Muscle of arm (tissue), 14 donors: ENCODE measurements at places on chromosomes 6 and 20.

GRCh38 chr6:141464896-141465295, 667.8 kb upstream of the GJE1 start:
- no peak for DNase-seq

- DNase-seq: no peak
Observed at GRCh38 chr6:91539456-91539855, 952.6 kb upstream of the MAP3K7 start.

GRCh38 chr20:434221-434620, 26.1 kb downstream of the RBCK1 start:
- DNase-seq: no peak

DNA sequence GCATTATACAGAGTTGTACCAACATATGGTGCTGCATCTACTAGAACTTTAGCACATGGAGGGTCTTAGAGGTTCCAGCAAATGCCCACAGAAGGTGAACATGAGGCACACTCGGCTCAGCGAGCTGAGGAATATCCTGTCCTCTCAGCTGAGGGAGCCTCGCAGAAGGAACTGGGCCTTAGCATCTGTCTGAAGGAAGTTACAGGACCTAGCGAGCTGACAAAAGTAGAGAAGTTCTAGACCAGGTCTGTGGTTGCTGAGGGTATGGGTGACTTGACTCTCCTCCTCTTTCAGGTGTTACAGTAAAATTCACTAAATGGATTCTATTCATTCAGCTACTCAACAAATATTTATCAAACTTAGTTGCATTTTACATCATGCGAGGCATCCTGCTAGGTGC, 157.2 kb downstream of the ZDHHC14 start:
- no peak for DNase-seq

GRCh38 chr6:39642270-39642669, 82.9 kb downstream of the KIF6 start:
- no peak for DNase-seq

GRCh38 chr6:113819169-113819830, 37.8 kb upstream of the MARCKS start:
- DNase-seq: no peak

DNA sequence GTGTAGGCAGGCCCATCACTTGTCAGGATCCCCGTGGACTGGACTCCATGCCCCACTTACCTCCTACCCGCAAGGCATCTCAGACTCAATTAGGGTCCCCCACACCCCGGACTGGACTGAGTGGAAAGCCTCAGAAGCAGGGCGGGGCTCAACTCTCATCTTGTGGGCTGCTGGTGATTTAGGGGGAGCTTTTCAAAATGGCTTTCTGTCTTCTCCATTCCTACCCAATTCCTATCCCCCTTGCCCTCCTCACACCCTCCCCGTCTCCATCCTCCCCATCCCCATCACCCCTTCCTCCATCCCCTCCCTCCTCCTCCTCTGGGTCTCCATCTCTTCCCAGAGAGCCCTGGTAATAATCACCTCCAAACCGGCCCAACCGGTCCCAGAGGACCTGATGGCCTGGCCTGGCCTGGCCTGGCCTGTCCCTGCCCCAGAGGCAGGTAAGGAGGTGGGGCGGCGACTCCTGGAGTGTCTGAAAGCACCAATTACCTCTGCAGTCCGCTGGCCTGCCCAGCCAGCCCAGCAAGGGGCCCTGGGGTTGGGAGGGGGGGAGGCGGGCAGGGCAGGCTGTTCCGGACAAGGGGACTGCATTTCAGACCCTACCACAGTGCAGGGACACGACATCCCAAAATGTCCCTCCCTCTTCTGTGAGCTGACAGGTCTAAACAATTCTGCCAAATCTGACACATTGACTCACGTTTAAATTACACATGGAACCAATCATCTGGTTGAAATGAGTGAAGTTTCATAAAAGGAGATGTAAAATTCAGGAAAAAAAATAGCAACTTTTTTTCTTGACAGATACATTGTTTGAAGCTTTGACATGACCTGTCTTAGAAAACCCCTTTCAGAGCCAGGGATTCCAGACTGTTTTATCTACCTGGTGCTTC, 24.8 kb downstream of the MAFB start:
- no peak for DNase-seq

DNA sequence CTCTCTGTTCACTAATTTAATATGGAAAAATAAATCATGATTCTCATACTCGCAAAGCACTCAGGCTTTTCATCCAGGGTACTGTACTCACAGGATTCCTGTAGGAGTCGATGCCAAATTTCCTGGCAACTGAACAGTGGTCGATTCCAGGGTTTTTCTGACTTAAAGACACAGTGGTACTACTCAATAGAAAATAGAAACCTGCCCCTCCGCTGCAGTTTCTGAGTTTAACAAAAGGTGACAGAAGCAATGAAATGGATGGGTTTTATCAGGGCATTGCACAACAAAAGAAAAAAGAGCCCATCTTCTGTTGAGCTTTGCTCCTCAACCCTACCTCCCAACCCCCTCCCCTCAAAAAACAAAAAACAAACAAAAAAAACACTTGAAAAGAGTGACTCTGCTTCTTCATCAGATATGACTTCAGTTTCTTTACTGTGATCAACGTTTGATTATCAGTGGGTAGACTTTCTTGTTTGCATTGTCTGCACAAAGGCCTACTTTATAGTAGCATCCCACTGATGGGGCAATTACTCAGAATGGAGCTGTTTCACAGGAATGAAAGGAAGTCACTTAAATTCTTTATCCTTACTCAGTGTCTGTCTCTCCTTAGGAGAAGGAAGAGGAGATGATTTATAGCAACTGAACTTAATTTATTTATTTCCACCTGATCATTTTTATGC, 96.2 kb upstream of the FOXO3 start:
- DNase-seq: peak; percentile 64

GRCh38 chr6:63635588-63636517, at the start of gene PHF3:
PHF3 (plus strand) TSS chr6:63635802; CDS start chr6:63646552, 10,750 bp downstream.
- DNase-seq: peak; percentile 94
